HFFc6 (cell line): ENCODE measurements at places on chromosomes 3 and 15. TPM values are rescaled to one million over a fixed set of nuclear protein-coding genes. Genes with fewer than 3 reads are reported as not detected.

HEMK1 gene
- total RNA-seq: 17.9 to 23.0 TPM (median 19.9 TPM) in 3 replicates

DNA sequence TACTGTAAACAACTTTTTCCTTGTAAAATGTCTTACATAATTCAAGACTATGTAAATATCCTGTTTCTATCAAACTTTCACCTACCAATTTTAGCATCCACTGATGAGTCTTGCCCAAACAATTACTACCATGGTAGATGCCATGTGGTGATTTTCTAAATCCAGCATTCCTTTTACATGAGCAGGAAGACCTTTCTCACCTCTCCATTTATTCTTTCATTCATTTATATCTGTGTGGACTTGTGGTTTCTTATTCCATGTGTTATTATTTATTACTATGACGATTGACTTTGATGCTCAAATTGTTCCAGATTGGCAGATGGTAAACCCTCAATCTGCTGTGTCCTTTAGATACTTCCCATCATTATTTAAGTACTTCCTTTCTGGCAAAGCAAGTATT, 62.4 kb downstream of the IFT57 start:
- DNase-seq: peak; percentile 64

RFTN1 gene
- 53.4 and 54.9 TPM in 2 replicates for total RNA-seq

MYO9A gene
- 20.4 to 25.4 TPM (median 24.6 TPM) in 3 replicates for total RNA-seq
